Cerebellum (tissue), 4 donors: ENCODE measurements at places on chromosomes 4 and X. TPM values are rescaled to one million over a fixed set of nuclear protein-coding genes. Genes with fewer than 3 reads are reported as not detected.

AWAT2 gene
- not detected for total RNA-seq

ABLIM2 gene
- total RNA-seq, result 14.2 TPM

GPRASP3 gene
- 33.4 TPM for total RNA-seq

ZNF280C gene
- total RNA-seq, result 11.5 TPM

PPEF2 gene
- not detected for total RNA-seq

FAM9B gene
- not detected for total RNA-seq

SPP1 gene
- 196 TPM for total RNA-seq

OR13H1 gene
- not detected for total RNA-seq

DNA sequence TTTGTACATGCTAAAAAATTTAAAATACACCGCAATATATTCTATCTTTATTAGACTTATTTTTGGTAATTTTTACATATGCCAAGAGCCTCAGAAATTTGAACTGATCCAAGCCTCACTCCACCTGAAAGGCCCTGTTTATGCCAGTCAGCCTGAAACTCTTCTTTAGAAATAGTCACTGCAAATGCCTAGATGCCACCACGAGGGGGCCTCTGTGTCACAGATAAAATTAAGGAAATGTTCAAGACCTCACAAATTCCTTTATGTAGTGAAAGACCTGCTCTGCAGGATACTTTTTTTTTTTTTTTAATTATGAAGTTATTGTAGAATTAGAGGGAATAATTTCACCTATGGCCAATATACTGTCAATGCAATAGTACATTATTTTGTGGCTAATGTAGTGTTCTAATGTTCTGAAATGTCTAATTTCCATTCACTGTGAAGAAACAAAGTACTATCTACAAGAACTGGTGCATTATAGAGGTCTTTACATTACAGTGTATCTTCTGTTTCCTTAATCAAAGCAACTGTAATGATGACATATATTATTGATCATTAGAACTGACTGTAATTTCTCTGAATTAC lies 69.8 kb downstream of the DTHD1 start:
- peak; percentile 5 for DNase-seq

GRCh38 chrX:129842510-129843208 lies 1.0 kb downstream of the ZDHHC9 start:
- no peak for DNase-seq

DNA sequence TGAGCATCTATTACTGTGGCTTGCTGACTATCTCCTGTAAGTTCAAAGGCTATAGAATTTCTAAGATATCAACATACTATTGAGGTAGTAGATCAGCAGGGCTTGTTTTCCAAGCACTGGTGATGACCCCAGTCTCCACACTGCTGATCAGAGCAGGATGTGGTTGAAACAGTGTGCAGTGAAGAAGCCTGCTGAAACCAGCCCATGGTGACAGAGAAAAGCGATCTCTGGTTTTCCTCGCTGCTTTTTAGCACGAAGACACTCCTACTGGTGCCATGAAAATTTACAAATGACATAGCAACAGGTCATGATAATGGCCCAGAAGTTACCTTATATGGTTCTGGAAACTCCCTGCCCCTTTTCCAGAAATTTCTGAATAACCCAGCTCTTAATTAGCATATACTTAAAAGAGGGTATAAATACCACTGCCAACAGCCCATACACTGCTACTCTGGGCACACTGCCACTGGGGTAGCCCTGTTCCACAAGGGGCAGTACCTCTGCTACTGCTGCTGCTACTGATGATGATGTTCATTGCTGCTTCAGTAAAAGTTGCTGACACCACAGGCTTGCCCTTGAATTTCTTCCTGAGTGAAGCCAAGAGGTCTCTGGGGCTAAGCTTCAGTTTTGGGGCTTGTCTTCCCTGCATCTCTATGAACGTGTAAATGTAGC lies 1689.5 kb upstream of the PCDH10 start:
- no peak for DNase-seq

DNA sequence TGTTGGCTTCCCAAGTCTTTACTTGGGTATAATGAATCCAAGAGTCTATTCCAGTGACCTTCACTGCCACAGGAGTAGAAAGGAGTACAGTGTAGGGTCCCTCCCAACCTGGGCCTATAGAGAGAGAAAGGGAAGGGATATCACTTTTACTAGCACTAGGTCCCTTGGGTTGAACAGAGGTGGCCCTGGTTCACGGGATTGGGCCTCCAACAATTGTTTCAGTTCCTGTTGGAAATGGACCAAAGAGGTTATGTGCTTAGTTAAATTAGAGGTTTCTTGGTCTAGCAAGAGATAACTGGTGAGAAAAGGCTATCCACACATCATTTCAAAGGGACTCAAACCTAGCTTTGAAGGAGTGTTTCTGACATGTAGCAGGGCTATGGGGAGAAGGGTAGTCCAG lies 57.1 kb upstream of the MED14 start:
- no peak for DNase-seq

DNA sequence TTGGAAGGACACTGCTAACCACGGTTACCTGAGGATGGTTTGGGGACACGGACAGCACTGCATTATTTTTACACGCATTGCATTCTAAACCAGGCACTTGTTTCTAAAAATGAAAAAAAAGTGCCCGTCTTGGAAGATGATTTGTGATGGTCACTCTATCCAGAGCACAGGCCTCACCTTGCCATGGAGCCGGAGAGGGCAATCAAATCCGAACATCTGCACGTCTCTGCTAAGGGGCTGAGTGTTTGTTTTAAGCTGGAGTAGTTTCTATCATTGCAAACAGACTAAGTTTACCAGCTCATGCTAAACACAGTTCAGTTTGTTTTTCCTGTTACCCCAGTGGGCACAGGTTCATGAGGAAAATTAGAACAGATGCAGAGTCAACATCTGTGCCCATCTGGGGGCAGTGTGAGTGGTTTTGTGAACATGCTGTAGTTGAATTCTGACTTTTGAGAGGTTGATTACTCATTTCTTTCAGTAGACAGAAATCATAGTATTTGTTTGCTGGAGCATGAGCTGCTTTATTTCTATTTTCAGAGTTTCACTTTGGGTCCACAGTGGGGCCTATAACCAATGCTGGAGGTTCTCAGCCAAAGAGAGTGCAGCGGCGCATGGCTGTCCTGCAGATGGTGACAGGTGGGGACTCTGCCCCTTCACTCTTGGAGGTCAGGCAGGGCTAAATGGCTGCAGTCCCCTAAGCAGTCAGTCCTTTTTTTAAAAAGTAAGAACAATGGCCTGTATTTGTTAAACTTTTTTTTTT lies 65.4 kb upstream of the ENPP6 start:
- no peak for DNase-seq

GRCh38 chrX:9953396-9953795 lies 13.8 kb upstream of the CLDN34 start:
- no peak for DNase-seq

DNA sequence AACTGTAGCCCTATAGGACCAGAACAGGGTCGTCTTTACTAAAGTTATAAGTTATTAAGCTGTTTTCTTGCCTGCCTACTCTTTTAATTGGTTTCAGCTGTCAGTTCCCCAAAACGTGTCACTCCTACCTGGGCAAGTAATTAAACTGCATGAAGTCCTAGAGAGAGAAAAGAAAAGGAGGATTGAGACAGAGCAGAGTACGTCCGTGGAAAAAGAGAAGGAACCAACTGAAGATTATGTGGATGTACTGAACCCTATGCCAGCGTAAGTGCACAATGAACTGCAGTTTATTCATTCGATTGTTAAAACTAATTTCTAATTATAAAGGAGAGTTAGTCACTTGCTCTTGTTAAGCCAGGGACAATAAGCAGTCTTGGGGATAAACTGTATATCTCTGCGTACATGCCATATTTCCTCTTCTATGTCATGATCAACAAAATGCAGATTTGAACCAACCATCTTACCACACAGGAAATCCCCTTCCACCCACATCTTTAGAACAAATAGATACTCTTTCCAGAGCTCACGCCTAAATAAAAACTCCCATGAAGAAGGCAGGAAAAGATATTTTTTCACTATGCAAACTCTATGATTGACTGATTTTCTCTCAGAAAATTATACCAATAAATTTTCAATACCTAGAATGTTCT lies 22.8 kb downstream of the STAP1 start:
- DNase-seq, result no peak

DNA sequence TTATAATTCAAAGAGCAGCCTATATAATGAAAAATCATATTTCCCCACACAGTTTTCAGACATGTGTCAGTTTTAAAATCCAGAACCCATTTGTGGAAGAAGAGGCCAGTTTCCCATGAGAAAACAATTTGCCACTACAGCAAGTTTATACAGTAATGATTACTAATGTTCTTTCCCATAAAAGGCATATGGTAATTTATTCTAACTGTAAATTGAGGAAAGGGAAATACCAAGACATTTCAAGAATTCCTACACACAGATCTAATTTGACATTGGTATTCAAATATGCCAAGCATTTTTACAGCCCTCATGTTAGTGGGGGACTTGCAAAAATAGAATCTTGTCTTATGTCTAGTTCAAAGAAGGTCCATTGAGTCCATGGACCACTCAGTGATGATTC lies 1368.6 kb downstream of the FSTL5 start:
- no peak for DNase-seq

DNA sequence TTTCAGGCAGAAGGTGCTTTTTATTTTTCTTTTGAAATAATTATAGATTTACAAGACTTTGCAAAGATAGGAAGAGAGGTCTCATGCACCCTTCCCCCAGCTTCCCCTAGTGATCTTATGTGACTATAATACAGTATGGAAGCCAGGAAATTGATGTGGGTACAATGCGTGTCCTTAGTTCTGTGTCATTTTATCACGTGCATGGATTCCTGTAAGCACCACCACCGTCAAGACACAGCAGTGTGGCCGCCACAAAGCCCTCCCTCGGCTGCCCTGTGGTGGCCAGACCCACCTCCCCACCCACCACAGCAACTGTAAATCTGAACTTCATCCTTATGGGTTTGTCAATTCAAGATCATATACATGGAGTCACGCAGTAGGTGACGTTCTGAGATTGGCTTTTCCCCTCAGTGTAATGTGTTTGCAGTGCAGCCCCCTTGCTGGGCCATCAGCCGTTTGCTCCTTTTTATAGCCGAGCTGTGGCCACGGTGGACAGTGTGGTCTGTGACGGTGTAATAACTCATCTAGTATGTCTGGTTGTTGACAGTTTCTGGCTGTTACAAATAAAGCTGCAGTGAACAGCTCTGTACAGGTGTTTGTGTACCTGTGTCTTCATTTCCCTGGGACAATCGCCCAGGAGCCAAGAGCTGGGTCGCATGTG lies 10.9 kb upstream of the HTRA3 start:
- DNase-seq, result no peak

GRCh38 chr4:44446801-44447562 lies 1.6 kb downstream of the KCTD8 start:
- peak; percentile 42 for DNase-seq
